ENCODE measurements at places on chromosomes 2 and 18.

- peak; percentile 80 for DNase-seq
Observed at GRCh38 chr18:35158728-35159450, 81.9 kb upstream of the ZNF397 start.

DNA sequence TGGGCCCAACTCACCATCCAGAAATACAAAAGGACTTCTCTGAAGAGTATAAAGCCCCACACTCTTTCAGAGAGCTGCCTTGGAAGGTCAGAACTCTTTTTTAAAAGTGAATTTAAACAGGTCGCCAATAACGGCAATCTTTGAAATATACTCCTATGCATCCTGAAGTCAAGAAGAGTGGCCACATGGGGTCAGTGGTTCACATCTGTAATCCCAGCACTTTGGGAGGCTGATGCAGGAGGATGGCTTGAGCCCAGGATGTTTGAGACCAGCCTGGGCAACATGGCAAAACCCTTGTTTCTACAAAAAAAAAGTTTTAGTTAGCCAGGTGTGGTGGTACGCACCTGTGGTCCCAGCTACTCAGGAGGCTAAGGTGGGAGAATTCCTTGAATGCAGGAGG, 68.1 kb upstream of the FZD7 start:
- DNase-seq: no peak

GRCh38 chr2:63639344-63639743, 50.6 kb downstream of the MDH1 start:
- no peak for DNase-seq

DNA sequence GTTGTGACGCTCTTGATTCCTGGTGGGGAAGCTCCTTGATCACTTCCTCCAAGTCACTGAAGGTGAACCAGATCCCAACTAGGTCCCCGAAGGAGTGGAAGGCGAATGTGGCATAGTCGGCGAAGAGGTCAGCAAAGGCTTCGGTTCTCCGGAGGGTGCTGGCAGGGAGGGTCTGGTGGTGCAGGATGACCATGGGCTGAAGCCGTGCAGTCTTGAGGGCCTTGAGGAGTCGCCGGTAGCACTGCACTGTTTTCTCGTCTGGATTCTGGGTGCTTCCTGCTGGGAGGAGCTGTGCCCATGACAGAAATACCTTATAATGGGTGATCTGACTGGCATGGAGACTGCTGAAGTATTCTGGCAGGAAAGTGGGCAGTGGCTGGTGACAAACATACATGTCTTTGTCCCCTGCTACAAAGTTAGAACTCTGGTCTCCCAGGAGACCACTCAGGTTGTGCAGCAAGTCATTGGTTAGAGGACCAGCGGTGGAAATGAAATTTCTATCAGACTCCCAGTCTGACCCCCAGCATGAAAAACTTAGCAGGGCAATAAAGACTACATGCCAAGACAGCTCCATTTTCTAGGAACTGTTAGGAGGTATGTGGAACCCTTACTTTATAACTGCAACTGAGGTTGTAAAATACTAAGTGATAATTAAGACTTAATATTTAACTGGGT, at the start of gene LCT:
LCT (minus strand) TSS at position 589 of the 675 bp plus-strand sequence; CDS start at position 574, 15 bp downstream.
- no peak for DNase-seq

DNA sequence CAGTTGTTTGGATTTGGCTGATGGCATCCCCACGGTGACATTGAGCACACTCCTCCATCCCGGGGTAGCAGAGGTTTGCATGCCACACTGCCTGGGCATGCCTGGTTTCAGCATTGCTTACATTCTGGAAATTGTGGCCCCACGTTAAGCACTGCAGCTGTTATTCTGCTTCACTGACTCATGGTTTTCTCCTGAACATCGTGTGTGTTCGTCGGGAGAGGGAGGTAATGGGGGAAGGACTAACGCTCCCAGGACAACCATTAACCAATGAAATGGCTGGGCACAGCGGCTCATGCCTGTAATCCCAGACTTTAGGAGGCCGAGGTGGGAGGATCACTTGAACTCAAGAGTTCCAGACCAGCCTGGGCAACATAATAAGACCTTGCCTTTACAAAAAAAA, 28.2 kb upstream of the YWHAQ start:
- no peak for DNase-seq

DNA sequence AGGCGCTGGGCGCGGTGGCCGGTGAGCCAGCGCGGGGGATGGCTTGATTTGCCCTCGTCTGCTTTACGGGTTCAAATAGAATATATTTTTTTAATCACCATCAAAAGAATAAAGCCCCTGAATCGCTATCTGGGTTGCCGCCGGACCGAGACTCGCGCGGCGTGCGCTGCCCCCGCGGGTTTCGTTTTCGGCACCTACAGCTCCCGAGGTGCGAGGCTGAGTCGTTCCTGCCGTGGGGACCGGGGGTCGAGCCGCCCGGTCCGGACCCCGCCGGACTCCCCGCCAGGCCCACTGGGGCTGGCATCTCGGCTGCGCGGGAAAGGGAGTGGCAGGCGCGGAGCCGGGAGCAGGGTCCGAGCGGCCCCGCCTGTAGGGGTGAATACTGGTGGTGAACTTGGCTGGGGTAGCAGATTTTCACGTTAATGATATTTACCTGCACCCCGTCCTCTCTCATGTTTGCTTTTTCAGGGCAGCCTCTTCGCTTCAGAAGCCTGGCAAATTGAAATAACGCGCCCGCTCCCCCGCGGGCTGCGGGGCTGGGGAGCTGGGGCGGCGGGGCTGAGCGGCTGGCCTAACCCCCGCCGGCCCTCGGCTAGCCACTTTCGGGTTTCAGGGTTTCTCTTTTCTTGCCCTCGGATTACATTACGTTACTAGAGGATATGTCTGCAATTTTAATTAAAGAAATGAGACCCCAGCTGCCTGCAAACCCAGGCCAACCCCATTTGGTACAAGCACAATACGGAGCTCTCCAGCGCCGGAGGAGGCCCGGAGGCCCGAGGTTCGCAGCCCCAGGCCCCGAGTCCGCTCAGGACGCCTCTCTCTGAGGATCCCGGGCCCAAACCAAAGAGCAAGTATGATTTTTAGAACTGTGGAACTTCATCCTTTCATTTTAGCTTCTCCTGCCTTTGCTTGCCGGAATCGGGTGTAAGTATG, 1.7 kb upstream of the CELF4 start:
- DNase-seq: no peak

DNA sequence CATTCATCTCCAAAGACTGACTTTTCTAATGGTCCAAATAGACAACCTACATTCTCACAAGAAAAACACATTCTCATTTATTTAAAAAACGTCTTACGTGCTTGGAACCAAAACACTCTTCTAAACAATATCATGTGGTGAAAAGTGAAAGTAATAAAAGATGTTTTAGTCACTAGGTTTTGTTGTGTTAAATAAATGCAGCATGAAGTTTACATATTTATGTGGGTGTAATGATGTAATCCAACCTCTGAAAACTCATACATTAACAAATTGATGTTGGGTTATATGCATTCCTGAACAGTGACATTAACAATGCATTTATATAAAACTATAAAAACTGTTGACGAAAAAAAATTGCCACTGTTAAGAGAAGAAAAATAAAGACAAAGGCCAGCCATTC, 55.1 kb upstream of the ACVR2A start:
- no peak for DNase-seq

DNA sequence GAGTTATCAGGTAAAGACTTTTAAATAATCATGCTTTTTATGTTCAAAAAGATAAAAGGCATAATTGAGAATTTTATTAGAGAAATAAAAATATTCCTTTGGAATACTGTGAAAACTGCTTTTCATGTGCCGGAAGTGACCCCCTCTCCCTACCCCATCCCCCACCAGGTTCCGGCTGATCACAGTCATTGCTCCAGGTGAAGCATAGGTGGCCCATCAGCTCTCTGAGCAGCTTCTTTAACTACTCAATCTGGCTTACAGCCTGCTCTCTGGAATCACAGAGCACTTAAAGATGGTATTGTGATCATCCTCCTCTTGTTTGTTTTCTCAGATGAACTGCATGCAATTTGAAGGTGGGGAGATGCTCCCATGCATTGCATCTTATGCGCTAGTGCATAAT, 257.7 kb downstream of the EN1 start:
- no peak for DNase-seq

- DNase-seq: no peak
Observed at GRCh38 chr2:240932724-240933047, 26.6 kb downstream of the CROCC2 start.

DNA sequence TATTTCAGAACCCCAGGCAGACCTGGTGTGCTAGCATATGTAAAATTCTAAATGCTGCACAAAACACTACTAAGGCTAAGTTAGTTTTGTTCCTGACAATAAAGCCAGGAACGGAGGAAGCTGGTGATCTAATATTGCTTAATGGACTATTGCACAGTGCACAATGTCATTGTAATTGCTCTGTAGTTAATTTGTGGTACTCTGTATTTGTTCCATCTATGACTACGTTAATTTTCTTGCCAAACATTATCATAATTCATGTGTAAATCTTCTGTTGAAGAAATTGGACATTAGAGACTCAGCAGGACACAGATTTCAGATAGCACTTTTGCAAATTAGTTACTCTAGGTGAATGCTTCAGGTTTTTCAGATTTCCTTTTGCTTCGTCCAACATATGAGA, 232.3 kb downstream of the RIT2 start:
- no peak for DNase-seq

DNA sequence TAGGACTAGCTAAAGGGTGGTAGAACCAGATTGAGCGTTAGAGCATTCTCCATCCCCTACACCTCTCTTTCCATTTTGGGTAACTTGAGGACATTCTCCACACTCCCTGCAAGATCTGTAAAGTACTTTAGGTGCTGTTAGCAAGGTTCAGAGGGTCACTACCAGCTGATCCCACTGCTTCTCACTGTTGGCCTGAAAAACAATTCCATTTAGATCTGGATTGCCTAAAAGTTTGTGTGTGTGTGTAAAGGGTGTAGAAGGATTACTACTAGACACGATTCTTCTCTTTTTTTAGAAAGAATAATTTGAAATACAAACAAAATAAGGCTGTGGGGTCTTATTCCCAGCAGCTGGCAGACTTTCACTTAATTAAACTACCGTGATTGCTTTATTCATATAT, 95.1 kb upstream of the TMEM178A start:
- no peak for DNase-seq

GRCh38 chr2:207867056-207867455, 97.3 kb upstream of the FZD5 start:
- no peak for DNase-seq

GRCh38 chr2:39631718-39632117, 34.0 kb upstream of the TMEM178A start:
- DNase-seq: no peak

DNA sequence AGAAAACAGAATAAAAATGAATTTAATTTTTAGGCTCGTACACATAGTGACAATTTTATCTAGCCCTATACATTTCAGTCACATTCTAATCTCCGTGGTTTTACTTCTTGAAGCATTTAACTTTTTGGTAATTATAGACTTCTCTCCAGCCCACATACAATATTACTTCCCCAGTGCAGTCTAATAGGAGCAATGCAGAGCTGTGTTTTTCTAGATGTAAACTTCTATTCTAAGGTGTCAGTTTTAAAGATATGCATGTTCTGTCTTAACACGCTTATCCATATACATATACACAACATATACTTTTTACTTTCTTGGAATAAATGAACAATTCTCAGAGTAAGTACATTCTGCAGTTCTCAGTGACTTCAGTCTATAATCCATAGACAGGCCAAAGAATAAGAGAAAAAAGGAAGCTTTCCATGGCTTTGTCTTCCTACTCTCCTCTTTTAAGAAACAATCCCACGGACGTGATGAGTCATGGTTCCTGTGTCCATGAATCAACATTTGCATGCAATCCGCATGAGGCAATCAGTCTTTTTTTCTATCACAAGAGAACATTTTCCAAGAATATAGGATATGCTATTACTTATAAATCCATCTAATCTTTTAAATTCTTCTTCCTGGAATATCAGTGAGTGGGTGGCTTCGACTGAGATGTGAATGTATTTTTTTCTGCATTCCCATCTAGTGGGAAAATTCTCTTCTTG, 42.8 kb downstream of the CCDC102B start:
- no peak for DNase-seq

GRCh38 chr18:45560870-45561269, 54.4 kb upstream of the SLC14A2 start:
- DNase-seq: no peak

DNA sequence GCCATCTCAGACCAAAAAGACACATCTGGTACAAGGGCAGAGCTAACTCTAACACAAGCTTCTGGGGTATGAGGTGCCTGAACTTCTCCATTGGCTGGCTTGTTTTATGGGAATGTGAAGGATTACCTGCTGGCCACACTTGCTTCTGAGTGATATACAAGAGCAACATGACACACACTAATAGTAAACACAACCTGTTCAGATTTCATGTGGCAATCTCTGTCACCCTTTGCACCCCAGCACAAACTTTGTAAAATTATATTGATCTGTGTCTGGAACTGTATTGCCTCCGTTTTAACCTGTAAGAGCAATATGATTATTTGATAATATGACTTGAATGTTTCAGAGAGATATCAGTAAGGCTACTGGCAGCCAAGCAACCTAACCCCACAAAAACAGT, 276.7 kb downstream of the CCDC85A start:
- DNase-seq: no peak

- DNase-seq: no peak
Observed at GRCh38 chr2:189618197-189618596, 37.6 kb upstream of the SLC40A1 start.

- no peak for DNase-seq
Observed at GRCh38 chr2:159793326-159793725, 4.7 kb downstream of the CD302 start.

DNA sequence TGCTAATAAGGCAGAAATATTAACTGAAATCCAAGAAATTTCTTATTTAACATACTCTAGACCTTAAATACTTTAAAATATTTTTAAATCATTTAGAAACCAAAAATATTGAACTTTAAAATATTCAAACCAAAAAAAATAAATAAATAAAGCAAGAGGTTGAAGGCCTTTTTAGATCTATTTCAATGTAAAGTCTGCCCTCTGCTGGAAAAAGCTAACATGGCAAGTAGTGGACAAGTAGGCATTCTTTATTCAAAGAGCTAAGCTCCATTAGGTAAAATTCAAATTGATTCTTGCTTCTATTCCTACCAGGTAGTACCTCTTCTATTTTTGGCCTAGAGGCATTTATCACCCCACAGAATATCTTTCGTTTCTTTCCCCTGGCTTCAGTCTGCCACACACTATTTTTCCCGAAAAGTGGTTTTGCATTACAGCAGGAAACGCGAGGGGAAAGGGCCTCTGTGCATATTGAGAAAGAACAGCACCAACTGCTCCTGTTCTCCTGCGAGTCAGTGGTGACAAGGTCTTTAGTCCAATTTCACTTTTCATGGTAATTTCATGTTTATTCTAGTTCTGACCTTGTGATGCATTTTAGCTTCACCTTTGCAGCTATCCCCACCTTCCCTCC, 20.4 kb downstream of the IFIH1 start:
- DNase-seq: peak; percentile 57

All from AML-193 (cell line).